NCI-H187 treated with DMSO at 0.1 percent for 48 hours (cell line): ENCODE measurements at places on chromosomes 2 and 18.
A peak's percentile ranks its signal among the peaks of the same experiment; 100 is the strongest.

- DNase-seq: no peak
Observed at GRCh38 chr2:82395531-82395930, 2063.5 kb downstream of the SUCLG1 start.

GRCh38 chr2:207165121-207166038 lies at the start of gene KLF7:
Gene KLF7, minus strand, starts transcription at chr2:207165948. Its CDS starts 380 bp downstream, at chr2:207165568.
- no peak for DNase-seq

DNA sequence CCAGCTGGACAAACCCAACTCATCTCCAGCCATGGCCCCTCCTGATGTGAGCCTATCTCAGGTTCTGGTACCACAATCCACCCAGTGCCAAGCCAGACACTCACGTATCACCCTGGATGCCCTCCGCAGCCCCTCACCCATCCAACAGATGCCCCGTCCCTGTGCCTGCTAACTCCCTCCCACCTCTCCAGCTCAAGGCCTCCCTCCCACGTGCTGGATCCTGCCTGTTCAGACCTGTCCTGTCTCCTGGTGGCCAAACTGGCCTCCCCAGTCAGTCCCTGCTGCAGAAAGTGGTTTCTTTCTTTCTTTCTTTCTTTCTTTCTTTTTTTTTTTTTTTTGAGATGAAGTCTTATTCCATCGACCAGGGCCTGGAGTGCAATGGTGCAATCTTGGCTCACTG lies 86.2 kb downstream of the RRM2 start:
- no peak for DNase-seq

DNA sequence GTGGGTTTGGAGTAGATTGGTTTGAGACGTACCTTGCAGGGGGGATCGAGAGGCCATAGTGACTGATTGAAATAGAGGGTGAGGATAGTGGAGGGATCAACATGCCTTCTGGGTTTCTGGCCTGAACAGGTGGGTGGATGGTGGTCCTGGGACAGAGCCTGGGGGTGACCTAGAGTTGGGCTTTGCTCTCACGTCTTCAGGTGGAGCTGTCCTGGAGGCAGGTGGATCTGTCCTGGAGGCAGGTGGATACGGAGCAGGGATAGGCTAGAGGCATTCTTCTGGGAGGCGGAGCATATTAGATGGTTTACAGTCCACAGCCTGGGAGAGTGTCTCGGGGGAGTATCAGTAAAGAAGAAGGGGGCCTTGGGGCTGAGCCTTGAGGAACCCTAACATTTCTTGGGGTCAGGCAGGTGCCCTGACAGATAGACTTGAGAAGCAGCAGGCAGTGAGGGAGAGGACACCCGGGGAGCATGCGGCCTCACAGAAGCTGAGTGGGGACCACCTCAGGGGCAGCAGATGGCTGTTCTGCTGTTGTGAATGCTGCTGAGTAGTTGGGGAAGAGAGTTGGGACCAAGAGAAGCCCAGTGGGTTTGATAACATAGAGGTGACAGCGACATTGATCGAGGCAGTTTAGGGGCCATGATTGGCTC lies 1.6 kb downstream of the CAPN10 start:
- no peak for DNase-seq

DNA sequence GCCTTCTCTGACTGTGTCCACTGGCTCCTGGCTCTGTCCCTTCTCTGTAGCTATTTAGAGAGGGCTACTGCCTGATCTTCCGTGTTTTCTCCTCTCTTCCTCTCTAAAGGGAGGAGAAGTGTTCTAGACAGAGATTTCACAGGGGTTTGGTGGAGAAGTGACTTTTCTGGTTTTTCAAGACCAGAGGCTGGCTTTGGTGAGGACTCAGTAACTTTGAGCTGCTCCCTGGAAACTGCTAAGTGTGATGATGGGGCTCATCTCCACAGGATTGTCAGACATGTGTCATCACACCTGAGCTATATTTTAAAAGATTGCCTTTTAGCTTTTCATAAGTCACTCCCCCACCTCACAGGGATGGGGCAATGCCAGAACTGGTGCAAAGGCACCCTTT lies 6.2 kb downstream of the MAL start:
- no peak for DNase-seq

GRCh38 chr2:62156861-62157496 lies 38.9 kb upstream of the B3GNT2 start:
- no peak for DNase-seq

DNA sequence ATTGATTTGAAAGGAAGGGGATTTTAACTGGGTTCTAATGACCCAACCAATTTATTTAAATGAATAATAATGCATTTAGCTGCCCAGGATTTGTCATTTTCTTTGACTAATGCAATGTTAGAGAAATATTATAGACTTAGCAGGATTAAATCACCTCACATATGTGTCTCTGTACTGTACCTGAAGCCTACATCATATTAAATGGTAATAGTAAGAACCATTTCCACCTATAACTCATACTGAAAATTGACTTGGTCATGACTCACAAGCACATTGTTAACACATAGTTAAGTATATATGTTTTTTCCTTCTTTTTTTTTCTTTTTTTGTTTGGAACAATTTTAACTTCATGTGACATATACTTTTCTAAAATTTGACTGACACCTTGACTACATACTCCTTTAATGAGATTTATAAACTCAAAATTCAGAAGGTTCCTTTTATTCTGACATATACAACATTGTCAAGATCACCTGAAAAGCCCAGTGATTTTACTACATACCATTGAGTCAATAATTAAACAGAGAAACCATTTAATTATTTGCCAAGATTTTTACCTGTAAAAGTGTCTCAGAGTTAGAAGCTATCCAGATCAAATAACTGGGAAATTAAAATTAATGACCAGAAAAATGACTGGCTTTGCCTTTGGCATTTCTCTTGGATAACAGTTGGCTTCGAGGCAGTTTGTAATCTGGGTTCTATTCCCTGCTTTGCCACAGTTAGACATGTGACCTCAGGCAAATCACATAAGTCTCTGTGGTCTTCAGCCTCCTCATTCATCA lies 58.8 kb upstream of the CDC42EP3 start:
- DNase-seq: no peak

- DNase-seq: no peak
Observed at GRCh38 chr2:69083235-69083748, 70.3 kb downstream of the ANTXR1 start.

- no peak for DNase-seq
Observed at GRCh38 chr18:3281456-3282400, 19.8 kb downstream of the MYL12B start.

DNA sequence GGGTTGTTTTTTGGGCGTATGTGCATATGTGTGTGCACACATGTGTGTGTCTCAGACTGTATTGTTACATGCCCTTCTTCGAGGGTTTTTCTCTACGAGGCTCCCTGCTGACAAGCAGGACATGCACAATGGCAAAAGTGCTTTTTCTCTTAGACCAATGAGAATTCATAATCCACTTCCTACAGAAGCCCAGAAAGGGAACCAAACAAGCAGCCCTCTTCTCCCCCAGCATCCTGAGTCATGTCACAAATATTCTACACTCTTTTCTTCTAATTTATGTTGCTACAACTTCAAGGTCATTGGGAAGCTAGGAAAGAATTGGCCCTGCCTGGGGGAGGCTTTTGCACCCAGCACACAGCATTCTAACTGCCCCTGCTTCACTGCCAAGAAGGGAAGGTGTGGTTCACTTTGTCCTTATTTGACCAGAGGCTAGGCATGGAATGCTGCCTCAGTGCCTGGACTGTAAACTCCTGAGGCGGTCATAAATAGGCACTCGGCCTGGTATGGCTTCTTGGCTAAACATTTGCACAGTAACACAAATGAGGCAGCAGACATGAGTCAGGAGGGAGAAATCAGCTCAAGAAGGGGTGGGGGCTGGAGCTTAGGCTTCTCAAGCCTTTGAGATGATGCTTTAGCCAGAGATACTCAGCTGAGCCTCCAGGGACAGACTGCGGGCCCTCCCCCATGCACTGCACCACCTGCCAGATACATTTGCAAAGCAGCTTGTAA lies 92.7 kb upstream of the KLF7 start:
- DNase-seq: peak; percentile 35

DNA sequence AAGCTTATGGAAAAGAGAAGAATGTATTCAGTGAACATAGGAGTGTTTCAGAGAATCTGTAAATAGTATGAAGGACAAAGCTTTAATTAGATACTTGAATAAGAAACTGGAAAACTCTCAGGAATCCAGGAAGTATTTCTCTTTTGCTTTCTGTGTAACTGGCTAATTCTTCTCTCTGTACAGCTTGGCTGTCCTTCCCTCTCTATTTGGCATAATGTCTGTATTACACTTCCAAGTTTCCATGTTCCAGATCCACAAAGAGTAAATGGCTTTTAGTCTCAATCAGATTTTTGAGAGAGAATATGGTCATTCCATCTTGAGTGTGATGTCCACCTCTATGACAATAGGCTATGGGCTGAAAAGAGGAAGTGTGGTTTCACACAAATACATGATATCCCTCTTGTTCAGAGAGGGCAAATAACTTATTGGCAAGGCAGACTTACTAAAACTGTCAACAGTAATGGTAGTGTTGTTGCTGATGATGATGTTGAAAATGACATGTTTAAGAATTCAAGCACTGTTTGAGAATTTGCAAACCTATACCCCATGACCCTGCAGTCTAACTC lies 129.2 kb upstream of the ERBB4 start:
- no peak for DNase-seq

- no peak for DNase-seq
Observed at GRCh38 chr2:112794131-112794733, 9.9 kb upstream of the IL1A start.

DNA sequence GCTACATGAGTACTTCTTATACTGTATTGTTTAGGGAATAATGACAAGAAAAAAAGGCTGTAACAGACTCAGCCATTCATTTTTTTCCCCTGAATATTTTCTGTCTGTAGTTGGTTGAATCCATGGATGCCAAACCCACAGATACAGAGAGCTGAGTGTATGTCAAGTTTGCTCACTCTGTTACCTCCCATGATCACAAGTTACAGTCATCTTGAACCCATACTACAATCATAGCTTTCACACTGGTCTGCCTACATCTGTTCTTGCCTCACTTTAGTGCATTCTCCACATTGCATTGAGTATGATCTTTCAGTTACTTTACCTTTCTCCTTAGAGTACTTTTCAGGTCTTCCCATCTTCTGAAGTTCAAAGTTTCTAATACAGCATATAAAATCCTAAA lies 94.0 kb downstream of the BIRC6 start:
- no peak for DNase-seq

GRCh38 chr2:75200140-75201096 lies 1.1 kb upstream of the TACR1 start:
- DNase-seq: no peak

- no peak for DNase-seq
Observed at GRCh38 chr2:226478109-226478809, 321.4 kb downstream of the IRS1 start.

GRCh38 chr2:234816056-234816455 lies 135.8 kb upstream of the SH3BP4 start:
- DNase-seq: no peak

GRCh38 chr2:128654408-128654807 lies 335.7 kb upstream of the HS6ST1 start:
- no peak for DNase-seq

DNA sequence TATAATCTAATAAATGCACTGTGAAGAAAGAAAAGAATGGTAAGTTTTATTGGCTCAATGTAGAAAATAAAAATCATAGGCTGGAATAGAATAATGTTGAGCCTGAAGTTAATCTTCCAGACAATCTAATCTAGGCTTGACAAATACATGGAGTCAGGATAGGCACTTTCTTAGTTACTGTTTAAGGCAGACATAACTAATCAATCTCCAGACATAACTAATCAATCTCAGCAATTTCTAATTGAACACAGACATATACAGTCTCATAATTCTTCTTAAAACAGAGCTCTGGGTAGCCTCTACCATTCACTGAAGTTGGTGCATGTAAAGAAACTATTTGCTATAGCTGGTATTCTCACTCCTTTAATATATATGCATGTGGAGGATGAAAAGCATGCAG lies 150.1 kb upstream of the CTAGE1 start:
- no peak for DNase-seq

DNA sequence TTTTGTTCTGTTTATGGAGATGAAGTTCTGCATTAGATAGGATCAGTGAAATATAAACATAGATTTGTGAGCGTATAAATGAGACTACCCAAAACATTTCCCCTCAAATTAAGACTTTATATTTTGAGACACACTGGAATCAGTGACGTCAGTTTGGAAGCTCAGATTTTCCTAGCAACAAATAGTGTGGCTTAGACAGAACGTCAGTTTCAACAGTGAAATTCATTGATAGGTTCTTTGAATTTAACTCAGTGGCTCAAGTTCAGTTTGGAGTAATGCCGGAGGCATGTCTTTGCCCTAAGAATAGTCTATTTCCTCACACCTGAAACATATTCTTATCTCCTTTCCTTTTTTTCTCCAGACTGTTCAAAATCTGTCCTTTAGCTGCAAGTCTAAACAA lies 113.6 kb upstream of the ARHGAP15 start:
- no peak for DNase-seq

DNA sequence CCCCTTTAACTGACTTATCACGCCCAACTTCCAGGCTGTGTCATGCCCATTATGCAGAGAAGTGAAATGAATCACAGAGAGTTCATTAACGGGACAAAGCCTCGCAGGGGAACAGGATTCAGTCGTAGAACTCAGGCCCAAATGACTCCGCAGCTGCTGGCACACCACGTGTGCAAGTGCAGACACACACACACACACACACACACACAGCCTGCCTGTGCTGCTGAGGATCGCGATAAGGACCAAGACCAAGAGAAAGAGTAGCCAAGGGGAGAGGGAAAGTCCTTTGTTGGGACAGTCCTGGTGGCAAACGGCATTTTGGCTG lies 90.0 kb upstream of the TAF1B start:
- no peak for DNase-seq

DNA sequence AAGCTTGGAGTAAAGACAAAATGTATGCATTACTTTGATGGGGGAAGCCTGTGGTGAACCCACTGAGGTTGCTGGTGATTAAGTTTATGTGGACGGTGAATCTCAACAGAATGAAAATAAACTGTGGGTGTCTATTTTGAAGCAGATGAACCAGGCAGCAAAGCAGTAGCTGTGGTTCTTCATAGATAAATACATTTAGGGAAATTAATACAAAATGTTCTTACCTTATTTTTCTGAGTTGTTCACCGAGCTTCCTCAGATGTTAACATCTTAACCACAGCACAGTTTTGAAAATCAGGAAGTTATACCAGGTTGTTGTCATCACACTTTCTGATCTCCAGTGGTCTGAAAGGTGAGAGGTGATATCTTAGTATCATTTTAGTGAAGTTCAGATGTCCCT lies 53.9 kb downstream of the NCK2 start:
- no peak for DNase-seq

GRCh38 chr2:217738061-217738460 lies 264.7 kb downstream of the TNS1 start:
- no peak for DNase-seq

DNA sequence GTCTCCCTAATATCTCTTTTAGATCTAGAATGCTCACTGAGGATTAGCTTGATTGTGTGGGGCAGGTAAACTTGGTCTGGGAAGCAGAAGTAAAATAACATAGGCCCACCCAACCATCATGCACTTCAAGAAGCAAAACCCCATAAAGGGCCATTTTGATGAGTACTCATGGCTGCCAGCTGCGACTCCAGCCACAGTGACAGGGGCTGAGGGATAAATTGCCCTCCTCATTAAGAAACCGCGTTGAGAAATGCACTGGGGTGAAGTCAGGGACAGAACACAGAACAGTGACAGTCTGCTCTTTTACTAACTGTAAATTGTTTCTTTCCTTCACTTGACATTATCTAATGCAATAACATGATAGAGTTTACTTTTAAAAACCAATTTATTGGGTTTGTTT lies 60.2 kb downstream of the RND3 start:
- no peak for DNase-seq
